ENCODE measurements at places on chromosomes 7 and 10.

DNA sequence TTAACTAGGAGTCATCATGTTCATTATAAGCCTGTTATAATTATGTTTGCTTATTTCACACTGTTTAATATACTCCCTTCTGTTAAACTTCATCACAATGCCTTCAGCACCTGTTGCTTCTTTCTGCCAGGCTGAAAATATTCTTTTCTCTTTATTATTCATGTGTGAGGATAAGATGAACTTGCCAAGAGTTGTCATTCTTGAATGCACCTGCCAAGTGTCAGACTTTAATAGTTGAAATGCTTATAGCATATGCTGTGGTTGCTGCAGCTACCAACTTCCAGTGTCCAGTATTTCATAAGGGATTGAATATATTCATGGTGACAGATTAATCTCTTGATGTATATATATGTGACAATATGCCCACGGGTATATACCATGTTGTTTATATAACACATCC, 339.2 kb upstream of the MEOX2 start:
- DNase-seq, result no peak

- no peak for DNase-seq
Measured at GRCh38 chr10:132881186-132881920, 61.0 kb downstream of the CFAP46 start.

DNA sequence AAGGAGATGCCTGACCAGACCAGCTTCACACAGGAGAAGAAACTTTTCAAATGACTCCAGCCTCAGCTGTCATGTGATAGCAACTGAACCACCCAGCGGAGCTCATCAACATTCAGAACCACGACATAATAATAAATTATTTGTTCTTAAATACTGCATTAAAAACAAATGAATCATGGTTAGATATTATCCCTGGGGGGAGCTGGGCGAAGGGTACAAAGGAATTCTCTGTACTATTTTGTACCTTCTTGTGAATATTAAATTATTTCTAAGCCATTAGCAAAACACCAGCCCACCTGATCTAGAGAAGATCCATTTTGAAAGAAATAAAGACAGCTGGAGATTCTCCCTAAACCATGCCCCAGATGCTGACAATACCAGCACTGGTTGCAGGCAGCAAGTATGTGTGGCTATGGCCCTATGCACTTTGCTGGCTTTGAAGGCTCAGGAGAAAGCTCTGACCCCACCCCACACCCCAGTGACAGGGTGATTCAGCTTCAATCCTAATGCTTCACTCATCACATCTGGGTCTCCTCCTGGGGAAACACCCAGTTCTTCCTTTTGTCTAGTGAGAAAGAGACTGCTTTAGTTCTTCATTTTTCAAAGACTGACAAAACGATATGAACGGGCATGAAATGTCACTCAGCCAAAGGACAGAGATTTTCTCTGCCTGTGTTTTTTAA, 45.5 kb upstream of the NKX2-3 start:
- no peak for DNase-seq

DNA sequence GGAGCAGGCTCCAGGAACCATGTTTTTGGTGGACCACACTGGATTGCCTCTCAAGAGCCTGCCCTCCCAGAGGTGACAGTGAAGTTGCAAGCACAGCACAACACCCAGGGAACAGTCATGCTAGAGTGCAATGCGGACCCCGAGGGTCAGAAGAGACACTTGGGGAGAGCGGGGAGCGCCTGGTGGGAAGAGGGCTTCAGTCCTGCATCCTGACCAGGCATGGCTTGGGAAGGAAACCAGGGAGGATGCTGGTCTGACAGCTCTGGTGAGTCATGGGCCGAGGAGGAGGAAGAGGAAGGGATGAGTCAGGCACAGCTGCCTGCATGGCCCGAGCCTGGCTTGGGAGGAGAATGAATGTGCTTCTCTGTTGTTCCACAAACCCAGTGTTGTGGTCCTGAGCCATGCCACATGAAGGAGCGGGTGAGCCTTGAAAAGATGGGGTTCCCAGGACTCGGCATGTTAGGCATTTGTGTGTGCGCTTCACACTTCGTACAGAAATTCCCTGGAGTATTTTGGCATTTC, 29.5 kb upstream of the ANKRD2 start:
- DNase-seq, result peak; percentile 66

DNA sequence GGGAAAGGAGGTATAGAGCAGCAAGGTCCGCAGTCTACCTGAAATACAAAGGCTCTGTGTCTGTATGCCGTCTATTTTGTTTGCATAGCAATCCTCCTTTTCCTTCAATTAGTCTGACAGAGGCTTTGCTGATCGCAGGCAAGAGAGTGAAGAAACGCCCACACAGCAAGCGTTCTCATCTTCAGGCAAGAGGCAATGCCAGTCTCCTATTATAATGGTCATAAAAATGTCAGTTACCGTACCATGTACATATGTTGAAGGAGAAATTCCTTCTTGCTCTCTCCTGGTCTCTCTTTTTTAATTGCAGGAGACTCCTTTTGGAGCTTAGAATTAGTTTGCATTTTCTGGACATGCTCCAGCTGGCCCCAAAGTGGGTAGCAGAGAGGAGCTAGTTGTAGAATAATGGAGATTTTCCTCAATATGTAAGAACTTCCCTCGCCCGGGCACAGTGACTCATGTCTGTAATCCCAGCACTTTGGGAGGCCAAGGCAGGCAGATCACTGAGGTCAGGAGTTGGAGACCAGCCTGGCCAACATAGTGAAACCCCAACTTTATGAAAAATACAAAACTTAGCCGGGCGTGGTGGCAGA, 139.5 kb downstream of the PFKFB3 start:
- DNase-seq, result no peak

- no peak for DNase-seq
Measured at GRCh38 chr7:37438906-37439652, 9.6 kb downstream of the ELMO1 start.

- no peak for DNase-seq
Measured at GRCh38 chr7:117048882-117049281, 95.6 kb downstream of the ST7 start.

- no peak for DNase-seq
Measured at GRCh38 chr7:121385800-121386179, 10.3 kb downstream of the FAM3C start.

DNA sequence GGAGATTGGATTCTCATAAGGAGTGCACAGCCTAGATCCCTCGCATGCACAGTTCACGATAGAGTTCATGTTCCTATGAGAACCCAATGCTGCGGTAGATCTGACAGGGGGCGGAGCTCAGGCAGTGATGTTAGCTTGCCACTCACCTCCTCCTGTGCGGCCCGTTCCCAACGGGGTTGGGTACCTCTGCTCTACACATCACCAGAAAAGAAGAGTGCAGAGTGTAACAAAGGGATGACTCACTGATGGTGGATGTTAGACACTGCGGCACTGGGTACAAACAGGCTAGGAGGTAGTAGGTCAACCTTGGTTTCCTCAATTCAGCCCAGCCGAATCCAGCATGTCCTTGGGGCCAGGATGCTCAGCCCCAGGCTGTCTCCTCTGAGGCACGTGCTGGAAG, 66.8 kb upstream of the CHST15 start:
- DNase-seq, result no peak

Measured in omental fat pad (tissue), 4 donors.